NCI-H69 (cell line): ENCODE measurements at places on chromosomes 12 and 14.
A peak's percentile ranks its signal among the peaks of the same experiment; 100 is the strongest.

GRCh38 chr12:38905480-38906351 is at the start of gene CPNE8:
Gene CPNE8 (minus strand): TSS chr12:38905591. CDS start chr12:38905534, 57 bp downstream.
- no peak for DNase-seq

DNA sequence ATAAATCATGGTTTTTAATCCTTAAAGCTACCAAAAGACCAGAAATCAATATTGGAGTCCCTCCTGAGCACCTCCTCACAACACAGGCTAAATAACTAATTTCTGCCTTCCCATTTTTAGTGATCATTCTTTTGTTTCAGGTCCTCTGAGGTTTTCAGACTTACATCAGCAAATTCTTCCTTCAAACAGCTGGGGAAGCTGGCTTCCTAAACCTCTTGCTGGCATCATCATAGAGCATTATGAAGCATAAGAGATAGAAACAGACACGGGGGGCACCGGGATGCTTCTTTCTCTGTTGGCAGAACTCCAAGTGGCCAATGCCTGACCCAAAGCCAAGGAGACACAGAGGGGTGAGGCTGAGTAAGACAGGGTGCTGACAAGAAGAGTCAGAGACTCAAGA is 47.9 kb upstream of the DBX2 start:
- peak; percentile 10 for DNase-seq

GRCh38 chr12:111248236-111249017 is 120.5 kb downstream of the PHETA1 start:
- DNase-seq, result peak; percentile 83

DNA sequence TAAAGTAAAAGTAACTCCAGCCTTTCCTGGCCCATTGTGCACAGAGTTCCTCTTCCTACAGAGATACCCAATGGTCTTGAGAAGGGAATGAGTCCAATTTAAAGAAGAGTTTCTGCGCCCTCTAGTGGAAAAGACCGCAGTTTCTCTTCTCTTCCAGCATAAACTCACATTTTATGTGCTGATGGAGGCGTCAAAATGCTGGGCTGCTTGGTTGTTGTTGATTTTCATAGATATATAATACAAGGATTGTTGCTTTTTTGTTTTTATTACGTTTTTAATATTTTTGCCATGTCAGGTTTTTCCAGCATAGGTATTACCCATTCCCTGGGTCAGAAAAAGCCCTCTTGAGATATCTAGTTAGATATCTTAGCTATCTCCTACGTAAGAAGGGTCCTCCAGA is 356.9 kb upstream of the STXBP6 start:
- peak; percentile 60 for DNase-seq

GRCh38 chr12:162467-163307 is 51.3 kb downstream of the SLC6A12 start:
- DNase-seq, result peak; percentile 90

DNA sequence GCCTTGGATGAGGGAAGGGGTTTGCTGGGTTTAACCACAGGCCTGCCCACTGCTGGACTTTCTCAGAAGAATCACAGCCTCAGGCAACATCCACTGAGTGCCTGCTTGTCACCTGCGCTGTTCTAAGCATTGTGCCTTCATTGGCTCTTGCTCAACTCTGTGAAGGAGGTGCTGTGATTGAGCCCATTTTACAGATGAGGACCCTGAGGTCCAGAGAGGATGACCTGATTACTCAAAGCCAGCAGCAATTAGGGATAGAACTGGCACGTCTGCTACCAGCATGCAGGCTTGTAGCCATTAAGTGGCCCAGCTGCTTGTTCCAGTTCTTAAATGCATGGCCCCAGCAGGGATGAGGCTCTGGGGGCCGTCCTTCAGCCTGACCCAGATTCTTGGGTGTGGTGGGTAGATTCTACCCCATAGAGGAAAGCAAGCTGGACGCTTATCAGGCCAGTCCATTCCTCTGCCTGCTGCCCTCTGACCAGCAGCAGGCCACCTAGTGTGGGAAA is 54.6 kb downstream of the ESRRB start:
- no peak for DNase-seq

- DNase-seq, result no peak
Measured at GRCh38 chr12:104641862-104642261, 185.1 kb downstream of the CHST11 start.

DNA sequence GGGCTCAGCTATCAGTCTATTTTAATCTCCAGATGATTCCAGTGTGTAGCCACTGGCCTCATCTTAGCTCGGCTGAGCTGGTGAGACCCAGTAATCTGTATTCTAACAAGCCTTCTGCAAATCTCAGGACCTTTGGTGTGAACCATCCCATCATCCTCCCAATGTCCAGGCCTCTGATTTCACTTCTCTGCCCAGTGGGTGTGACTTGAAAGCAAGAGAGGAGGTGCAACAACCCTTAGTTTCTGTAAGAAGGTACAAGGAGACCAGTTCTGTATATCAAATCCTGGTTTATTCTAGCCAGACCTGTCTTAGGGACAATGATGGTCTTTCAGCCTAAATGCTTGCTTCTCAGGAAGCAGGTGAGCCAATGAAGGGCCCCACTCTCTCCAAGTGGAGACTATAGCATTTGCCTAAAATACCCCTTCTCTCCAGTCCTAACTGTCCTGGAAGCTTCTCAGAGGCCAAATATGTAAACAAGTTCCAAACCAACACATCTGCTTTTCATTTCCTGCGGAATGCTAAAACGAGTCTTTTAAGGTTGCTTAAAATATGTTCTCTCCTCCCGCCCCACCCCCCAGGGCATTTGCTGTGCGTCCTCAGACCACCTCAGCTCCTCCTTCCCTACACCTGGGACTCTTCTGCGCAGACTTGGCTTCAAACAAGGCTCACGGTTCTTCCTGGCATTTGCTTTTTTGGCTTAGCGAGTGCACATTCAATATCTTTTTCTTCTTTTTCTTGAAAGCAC is 78.4 kb upstream of the FUT8 start:
- no peak for DNase-seq

DNA sequence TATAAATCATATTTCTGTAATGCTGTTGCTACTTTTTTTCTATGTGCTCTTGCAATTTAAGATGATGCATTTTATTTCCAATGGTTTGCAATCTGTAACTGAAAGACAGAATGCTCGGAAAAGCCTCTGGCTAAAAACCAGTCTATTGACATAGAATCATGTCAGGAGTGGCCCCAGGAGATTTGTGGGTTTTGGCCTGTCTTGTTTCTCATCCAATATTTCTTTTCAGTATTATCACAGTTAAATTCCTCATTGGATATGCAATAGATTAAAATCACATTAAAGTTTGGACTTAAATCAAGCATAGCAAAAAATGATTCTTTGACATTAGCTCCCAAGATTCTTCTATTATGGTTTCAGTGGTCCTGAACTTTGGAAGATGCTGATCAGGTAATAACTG is 19.1 kb upstream of the SLC38A2 start:
- DNase-seq, result no peak

GRCh38 chr12:92528586-92528985 is 174.2 kb upstream of the PLEKHG7 start:
- DNase-seq, result no peak

DNA sequence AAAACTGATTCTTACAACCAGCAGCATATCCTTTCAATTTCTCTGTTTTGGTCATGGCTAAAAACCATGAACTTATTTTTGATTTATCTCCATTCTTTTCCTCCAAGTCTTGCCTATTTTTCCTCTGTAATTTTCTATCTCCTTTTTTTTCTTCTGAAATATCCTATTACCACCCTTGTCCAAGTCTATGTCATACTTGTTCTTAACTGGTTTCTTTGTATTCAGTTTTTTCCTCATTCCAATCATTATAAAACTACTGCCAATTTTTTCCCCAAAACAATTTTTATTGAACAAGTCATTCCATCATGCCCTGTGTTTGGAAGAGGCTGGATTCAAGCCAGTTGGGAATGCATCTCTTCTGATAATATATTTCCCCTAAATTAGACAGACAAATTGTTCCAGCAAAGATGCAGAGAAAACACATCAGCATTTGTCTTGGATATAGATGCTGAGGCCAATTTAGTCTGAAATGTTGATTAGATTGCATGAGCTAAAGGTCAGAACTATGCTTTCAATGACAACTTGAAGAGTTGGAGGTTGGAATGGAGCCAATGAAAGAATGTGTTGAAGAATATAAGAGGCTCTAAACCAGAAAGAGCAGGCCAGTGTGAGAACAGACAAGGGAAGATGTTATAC is 30.7 kb downstream of the OTOGL start:
- no peak for DNase-seq

DNA sequence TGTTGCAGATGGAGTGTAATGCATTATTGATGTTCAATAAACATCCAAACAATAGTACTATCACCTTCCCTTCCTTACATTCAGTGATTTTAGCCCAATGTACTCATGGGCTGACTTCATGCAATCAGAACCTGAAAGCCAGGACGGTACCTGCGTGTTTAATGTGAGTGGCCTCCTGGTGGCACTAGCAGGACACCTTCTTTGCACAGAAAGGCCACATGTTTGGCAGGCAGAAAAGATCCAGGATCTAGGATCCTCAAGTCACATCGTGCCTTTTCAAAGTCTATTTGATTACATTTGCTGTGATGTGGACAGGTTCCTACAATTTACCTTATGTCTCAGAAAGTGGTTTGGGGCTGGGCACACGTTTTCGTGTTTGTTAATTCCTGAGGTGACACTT is 82.9 kb downstream of the NEDD1 start:
- peak; percentile 81 for DNase-seq

DNA sequence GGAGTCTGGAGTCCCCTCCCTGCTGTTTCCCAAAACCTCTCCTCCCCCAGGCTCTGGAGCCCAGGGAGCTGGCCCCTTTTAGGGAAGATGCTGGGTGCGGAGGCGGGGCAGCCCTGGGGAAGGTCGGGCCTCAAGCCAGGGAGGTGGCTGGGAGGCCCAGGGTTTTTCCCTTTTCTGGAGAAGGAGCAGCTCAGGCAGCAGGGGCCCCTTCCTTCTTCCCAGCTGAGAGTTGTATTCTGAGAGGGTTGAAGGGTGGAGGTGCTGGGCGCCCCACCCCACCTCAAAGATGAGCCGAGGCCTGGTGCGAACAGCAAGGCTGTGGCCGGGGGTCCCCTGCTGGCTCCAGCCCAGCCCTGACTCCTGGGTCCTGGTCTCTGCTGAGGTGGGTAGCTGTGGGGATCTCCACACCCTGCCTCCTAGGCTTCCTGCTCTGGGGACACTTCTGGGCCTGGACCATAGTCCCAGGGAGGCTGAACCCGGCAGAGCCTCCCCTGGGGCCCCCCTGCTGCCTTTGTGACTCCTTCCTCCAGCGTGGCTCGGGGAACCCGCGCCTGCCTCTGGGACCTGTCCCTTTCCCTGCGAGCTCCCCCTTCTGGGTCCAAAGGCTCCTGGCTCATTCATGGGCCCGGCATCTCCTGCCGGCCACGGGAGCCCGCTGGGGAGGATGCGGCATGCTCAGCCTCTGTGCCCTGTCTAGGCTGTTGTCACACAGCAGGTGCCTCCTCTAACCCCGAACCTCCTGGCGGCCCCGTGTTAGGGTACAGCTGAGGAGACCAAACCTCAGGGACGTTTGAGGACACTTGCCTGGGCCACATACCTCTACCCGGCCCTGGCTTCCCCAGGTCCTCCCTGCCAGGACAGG is 4.4 kb downstream of the TRMT61A start:
- no peak for DNase-seq

- DNase-seq, result no peak
Measured at GRCh38 chr14:69518289-69519101, 34.0 kb downstream of the PLEKHD1 start.

- peak; percentile 87 for DNase-seq
Measured at GRCh38 chr12:120362516-120363273, 6.3 kb downstream of the MSI1 start.

DNA sequence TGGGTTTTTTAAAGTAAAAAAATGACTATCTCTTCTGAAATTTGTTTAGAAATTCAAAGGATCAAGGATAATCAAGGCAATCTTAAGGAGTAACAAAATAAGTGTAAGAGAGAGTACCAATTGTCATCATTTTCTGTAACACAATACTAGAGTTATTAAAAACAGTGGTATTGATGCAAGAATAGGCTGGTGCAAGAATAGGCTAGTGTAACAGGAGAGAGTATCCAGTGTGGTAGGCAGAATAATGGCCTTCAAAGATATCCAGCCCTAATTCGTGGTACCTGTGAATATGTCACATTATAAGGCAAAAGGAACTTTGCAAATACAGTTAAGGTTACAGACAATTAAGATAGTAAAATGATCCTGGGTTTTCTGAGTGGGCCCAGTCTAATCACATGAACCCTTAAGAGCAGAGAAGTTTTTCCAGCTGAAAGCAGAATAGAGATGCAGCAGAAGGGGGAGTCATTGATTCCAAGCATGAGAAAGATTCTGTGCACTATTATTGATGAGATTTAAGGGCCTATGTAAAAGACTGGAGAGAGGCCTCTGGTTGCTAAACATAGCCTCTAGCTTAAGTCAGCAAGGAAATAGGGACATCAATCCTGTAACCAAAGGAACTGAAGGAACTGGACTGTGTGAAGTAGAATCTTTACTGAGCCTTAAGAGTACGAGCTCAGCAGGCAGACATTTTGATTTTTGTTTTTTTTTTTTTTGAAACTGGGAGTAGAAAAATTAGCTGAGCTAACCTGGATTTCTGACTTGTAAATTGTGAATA is 134.1 kb downstream of the GPHN start:
- no peak for DNase-seq

DNA sequence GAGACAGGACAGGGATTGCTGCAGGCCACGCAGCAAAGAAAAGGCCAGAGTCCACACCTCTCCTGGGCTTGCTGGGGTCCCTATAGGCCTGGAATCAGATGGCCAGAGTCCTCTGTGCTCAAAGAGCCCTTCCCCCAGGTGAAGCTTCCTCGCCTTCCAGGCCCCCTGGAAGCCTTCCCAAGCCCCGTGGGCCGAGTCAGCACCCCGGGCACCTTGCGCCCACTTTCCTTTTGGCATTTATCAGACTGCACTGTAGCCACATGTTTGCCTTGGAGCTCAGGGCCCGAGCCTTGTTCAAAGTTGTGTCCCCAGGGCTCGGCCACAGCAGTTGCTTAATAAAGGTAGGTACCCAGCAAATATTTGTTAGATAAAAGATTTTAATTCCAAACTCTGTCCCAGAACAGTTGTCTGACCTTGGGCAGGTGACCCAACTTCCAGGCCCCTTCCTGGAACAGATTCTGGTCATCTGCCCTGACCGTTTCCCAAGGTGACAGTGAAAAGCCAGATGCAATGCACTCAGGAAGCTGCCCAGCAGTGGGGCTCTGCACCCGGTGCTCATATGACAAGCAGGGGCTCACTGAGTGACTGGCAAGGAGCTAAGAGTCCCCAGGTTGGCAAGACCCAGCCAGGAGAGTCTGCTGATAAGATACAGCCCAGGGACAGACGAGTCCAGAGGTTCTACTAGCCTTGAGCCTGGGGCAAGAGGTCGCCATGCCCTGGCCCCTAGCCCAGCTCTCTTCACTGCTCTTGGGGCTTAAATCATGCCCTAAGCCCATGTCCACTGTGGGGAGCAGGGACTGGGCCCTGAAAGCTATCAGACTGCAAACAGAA is 81.2 kb downstream of the PITPNM2 start:
- DNase-seq, result no peak
